Bronchial epithelial cell (primary cell): ENCODE measurements at places on chromosomes 12 and 14.

DNA sequence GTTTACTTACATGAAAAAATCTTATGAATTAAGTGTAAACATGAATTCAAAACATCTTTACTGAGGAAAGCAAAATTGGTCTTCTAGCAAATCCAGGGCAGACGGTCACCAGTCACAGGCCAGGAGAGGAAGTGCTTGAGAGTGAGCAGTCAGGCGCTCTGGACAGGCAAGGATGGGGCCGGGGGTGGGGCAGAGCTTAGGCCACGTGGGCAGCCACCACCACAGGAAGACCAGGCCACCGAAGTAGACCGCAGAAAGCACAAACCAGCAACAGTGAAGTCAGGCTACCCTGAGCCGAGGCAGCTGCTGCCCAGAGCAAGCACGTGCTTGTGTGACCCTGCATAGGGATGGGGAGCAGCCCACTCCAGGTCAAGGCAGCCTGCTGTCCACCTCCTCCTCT lies 33.5 kb downstream of the SLC6A12 start:
- no peak for DNase-seq

GRCh38 chr12:15171012-15171655 lies 50.1 kb downstream of the RERG start:
- DNase-seq, result peak; percentile 45

DNA sequence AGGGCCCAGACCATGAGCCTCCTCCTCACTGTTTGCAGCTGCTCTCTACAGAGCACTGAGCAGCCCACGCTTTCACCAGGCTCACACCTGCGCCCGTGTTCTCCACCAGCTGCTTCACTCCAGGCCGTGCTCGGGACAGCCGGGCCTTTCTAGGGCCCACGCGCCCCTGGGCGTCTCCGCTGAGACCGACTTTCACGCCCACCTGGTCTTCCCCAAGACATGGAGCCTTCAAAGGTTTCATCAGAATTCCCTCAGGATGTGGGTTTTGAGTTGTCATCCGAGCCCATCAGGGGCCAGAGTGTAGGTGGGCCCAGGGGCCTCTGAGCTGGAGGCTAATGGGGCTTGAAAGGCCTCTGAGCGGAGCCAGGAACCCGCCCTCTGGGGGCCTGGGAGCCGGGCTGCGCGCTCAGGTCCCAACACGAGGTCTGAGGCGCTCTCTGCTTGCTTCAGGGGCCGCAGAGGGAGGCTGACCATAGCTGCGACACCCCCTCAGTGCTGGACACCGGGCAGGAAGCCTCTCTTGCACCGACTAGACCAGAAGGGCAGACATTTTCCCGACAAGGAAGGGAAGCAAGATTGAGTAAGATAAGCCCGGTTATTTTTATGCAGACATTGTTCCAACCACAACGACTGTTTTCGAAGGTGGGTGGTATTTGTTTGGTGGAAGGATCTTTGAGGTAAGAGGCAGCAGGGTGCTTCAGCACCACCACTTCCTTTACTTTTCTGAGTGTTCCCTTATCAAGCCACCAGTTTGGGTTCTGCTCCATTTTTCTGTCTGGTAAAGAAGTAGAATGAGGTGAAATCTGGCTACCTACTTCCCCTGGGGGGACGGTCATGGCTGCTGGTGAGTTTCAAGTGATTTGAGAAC lies 125.0 kb upstream of the FUT8 start:
- no peak for DNase-seq

- no peak for DNase-seq
These were observed 413 bp downstream of the DAD1 start for GRCh38 chr14:22588526-22589095.

GRCh38 chr14:64303471-64303917 lies 9.3 kb upstream of the ESR2 start:
- DNase-seq, result peak; percentile 74

GRCh38 chr12:122867691-122868461 lies 28.0 kb downstream of the VPS37B start:
- peak; percentile 84 for DNase-seq

GRCh38 chr12:26226629-26227360 lies 31.4 kb downstream of the SSPN start:
- peak; percentile 63 for DNase-seq

- no peak for DNase-seq
These were observed 28.6 kb downstream of the PRDM4 start for GRCh38 chr12:107732365-107732764.

DNA sequence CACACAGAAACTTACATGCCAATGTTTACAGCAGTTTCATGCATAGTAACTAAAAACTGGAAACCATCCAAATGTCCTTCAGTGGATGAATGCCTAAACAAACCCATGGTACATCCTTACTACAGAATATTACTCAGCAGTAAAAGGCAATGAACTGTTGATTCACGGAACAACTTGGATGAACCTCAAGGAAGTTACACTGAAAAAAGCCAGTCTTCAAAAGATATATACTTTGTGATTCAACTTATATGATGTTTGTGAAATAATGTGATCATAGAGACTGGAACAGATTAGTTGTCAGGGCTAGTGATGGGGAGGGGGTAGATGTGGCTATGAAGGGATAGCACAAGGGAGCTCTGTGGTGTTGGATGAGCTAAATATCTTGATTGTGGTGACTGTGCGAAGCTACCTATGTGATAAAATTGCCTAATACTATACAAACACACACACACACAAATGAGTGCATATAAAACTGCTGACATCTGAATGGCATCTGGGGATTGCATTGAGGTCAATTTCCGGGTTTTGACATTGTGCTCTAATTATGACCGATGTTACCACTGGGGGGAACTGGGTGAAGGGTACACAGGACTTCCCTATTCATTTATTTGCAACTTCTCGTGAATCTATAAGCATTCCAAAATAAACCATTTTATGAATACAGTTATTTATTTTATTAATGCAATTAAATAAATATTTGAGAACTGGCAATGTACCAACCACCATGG lies 94.3 kb downstream of the RIN3 start:
- peak; percentile 58 for DNase-seq

DNA sequence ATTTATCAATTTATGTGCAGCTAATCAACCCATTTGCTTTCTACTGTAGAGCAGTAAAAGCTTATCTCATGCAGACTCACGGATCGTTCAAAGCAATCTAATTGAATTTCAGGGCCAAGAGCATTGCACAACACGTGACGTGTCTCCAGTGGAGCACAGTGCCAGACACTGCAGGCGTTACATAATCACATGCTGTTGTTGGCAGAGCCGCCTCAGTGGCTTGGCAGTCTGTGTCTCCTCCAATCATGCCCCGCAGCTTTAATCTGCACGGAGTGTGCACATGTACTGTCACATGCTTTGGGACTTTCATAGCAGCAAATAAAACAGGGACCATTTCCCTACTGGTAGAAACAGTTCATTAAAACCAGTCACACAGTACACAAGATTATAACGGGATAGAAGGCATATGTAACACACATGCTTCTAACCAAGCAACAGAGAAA lies 309.3 kb downstream of the ITPR2 start:
- DNase-seq, result peak; percentile 94

DNA sequence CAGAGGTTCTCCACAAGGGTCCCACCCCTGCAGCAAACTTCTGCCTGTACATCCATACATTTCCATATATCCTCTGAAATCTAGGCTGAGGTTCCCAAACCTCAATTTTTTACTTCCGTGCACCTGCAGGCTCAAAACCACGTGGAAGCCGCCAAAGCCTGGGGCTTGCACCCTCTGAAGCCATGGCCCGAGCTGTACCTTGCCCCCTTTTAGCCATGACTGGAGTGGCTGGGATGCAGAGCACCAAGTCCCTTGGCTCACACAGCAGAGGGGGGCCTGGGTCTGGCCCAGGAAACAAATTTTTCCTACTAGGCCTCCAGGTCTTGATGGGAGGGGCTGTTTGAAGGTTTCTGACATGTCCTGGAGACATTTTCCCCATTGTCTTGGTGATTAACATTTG lies 84.4 kb downstream of the FSCB start:
- DNase-seq, result no peak

- DNase-seq, result no peak
These were observed 37.2 kb downstream of the TRMT5 start for GRCh38 chr14:60943637-60944032.

DNA sequence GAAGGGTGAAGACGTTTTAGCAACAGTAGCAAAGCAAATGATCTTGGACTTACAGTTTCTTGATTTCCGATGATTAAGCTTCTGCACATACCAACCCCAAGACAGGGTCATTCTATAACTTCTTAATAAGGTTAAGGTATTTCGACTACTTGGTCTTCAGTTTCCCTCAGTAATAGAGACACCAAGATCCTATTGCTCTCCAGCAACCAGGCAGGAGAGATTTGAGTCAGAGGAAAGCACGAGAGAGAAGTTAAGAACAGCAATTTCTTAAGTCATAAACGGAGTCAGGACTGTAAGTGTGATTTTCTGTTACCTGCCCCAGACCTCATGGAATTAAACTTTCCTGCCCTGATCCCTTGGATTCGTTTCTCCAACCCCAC lies 215.6 kb downstream of the TTC8 start:
- DNase-seq, result no peak

- DNase-seq, result no peak
These were observed 337.7 kb downstream of the EMP1 start for GRCh38 chr12:13534242-13534641.

- no peak for DNase-seq
These were observed 284.9 kb downstream of the LRFN5 start for GRCh38 chr14:41891624-41892023.

- DNase-seq, result peak; percentile 39
These were observed 55.9 kb upstream of the AVPR1A start for GRCh38 chr12:63206909-63207308.
